ENCODE measurements at places on chromosomes 6 and 20.

DNA sequence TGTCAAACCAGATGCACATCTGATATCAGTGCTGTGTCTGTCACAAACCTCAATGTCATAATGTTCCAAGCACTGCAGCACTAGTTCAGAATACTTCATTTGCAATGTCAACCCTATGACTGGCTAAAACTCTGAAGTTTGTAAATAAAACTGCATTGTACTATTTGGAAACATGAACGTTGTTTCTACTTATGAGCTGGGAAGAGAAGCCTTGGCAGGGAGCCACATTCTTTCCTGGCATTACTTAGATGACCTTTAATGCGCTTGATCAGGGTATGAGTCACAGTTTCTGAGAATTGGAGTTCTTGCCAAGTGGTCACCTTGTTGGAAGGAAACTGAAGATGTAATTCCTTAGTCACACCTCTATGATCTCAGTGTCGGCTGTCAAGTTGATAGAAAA is 664.8 kb upstream of the MMS22L start:
- no peak for DNase-seq

GRCh38 chr6:5763871-5764270 is 242.9 kb downstream of the NRN1 start:
- no peak for DNase-seq

DNA sequence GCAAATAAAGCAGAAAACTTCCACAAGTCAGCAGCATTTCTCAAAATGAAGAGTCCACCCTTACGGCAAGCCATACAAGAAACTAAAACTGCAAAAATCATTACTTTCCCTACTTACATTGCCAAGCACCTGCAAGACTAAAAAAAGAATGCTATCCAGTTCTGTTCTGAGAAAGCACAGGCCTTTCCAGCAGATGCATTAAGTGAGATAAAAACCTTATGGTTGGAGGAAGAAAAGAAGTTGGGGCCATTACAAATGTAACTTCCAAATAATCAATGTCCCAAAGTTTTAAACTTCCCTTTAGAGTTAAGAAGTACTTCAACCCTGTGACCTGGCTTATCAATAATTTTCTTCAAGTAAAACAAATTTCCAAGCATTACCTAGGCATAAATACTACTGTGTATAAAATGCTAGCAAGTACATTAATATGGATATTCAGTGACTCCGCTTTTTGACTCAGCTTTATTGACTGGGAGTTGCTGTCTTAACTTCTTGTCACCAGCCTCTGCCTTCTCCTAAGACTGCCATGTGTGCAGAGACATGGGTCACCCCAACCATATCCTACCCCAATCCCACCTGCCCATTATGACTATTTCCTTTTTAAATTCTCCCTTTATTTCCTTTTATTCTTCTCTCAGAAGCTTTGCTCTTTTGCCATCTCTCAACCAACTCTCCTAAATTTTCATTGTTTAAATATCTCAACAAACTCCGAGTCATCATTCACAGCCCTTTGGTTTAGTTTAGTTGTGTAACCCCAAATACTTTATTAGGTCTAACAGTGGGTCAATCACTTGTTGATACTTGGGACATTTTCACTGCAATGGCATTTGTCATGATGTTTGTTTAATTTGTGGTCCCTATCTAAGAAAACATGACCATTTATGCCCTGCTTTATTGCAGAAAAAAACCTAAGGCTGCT is 49.7 kb downstream of the SLC22A23 start:
- DNase-seq, result no peak

DNA sequence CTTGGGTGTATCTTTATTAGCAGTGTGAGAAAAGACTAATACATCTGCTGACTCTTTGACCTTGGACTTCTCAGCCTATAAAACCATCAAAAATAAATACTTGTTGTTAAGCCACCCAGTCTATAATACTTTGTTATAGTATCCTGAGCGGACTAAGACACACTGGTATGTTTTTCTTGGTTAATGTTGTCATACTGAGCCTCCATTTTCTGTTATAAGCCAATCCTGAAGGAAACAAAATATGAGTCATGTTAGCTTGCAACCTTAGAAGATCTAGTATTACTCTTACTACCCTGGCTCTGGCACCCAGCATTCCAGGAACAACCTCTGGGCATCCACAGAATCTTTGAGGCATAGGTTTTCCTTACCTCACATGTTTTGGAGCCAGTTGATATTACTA is 307.2 kb downstream of the FRK start:
- no peak for DNase-seq

DNA sequence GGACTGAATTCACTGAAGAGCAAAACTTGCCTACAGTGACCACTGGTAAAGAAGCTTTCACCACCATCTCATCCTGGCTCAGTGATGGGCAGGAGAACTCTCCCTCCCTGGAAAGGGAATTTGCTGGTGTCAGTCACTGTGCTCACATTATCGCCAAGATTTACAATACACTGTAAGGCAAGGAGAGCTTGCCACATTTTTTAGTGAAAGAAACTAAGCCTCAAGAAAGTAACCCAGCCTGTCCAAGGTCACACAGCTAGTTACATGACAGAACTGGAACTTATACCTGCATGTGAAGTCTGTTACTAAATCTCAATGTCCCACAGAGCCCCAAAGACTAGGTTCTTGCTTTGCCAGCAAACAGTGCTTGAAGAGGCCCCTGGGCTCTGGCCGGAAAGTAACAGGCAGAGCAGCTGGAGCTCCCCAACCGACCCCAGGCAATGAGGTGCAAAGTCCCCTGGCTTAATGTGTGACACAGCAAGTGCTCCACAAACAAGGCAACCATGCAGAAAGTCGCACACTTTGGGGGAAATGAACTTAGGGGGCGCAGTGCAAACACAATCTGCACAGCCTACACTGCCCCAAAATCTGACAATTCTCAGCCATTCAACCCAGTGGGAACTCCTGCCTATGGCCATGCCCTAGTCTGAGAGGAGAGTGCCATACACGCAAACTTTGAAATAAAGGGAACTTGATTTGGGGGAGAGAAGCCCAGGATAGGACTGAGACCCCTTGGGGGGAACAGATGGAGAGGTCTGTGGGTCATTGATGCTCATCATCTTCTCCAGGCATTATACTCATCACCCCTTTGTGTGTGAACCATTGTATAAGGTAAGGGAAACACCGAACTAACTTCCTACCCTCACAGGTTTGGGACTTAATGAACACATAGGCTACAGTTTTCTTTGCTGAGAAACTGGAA is 1.9 kb downstream of the BCL2L1 start:
- no peak for DNase-seq

DNA sequence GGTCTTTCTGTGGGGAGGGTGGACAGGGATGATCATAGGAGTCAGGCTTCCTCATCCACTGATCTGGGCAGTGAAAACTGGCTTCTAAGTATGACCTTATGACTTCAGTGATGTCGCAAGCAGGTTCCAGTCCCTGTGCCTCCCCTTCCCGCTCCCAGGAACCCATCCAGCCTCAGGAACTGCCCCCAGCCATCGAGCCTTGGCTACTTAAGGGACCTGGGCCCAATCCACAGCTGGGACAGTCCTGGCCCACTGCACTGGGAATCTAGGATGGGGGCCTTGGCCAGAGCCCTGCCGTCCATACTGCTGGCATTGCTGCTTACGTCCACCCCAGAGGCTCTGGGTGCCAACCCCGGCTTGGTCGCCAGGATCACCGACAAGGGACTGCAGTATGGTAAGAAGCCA is at the start of gene LBP:
Gene LBP (plus strand): TSS at position 236 of the 405 bp plus-strand sequence. CDS start 35 bp downstream, at position 271.
- no peak for DNase-seq

GRCh38 chr6:39083231-39083634 is 31.8 kb downstream of the SAYSD1 start:
- DNase-seq, result no peak

- DNase-seq, result no peak
Measured at GRCh38 chr6:136728033-136728939, 64.0 kb downstream of the MAP3K5 start.

Measured in head of caudate nucleus (tissue), 42 donors.